ENCODE measurements at places on chromosomes 4 and X.

GRCh38 chr4:115249808-115250207 lies 136.4 kb upstream of the NDST4 start:
- no peak for DNase-seq

- peak; percentile 47 for DNase-seq
Measured at GRCh38 chrX:140572724-140573123, 67.9 kb upstream of the SOX3 start.

DNA sequence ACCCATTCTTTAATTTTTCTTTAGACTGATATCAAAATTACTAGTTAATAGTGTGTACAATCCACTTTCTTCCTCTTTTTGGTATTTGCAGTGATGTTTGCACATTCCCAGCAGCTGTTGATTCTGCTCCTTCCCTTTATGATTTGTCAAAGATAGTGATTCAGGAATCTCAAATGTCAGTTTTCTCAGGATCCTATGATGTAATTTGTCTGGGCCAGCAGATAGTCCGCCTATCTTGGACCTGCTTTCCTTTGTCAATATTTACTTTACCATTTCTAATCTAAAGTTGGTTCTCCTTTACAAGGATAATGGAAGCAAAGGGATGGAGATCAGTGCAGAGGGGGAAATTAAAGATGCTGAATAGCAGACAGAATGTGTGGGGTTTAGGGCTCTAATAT lies 122.1 kb downstream of the REELD1 start:
- no peak for DNase-seq

DNA sequence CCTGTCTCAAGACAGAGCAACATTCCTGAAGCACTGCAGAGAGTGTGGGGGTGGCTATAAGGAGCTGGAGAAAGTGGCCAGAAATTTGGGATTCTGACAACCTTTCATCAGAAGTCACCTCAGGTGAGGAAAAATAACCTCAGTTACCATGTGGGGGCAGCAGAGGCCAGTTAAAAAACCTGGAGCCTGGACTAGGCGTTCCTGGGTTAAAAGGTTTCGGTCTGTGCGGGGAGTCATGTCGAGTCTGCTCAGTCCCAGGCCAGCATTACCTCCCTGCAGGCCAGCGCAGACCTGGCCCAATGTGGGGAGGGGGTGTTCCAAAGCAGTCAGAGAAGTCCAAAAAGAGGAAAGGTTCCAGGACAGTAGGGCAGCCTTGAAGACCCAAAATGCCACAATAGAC lies 10.9 kb upstream of the NALF2 start:
- no peak for DNase-seq

DNA sequence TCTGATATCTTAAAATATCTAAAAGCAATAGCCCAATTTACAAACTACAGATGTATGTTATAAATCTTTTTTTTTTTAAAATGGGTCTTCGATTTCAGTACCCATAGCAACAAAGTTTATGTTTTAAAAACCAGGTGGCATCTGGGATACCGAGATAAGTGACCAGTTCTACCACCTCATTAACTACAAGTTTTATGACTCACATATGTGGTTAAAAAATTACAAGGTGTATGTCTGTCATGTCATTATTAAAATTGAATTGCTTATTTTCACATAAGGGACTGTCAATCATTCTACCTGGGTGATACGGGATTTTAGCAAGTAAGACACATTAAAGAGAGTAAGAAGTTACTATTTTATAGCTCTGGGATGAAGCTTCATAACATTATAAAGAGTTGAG lies 192.0 kb upstream of the ETNPPL start:
- DNase-seq, result no peak

GRCh38 chr4:76569225-76569624 lies 134.2 kb downstream of the SHROOM3 start:
- no peak for DNase-seq

DNA sequence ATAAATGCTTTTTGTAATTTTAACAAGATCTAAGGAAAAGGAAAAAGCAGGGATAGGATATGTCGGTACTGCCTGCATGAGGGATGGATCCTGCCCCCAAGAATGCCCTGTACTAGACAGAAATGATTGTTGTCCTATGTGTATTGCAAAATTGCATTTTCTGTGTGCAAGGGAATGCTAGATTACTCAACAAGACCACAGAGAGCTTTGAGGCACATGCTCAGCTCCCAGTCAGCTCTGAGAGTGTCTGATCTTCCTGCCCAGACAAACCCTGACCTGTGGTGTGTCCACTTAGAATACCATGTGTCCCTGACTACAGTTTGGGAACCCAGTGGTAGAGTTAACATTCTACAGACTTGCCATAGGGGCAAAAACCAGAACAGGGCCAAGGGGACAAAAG lies 129.2 kb upstream of the PAK3 start:
- DNase-seq, result no peak

GRCh38 chr4:90515191-90515590 lies 388.0 kb downstream of the CCSER1 start:
- no peak for DNase-seq

DNA sequence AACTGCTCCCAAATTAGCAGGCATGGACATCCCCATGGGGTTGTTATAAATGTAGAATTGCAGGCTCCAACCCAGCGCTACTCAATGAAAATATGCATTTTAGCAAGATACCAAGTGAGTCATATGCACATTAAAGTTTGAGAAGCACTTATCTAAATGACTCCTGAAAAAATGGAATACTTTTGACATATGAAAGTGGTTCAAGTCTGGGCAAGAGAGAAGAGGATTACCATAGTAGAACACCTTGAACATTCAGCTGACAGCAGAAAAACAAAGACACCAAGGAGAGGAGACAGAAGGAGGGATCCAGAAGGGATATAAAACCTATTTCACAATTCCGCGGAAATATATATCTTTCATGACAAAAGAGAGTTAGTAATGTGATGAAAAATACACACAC lies 63.2 kb upstream of the CT83 start:
- no peak for DNase-seq

GRCh38 chr4:124409044-124409443 lies 303.5 kb downstream of the ANKRD50 start:
- DNase-seq, result no peak

GRCh38 chr4:42280327-42281095 lies 116.8 kb upstream of the SHISA3 start:
- DNase-seq, result peak; percentile 72

GRCh38 chr4:2745981-2746806 lies 9.9 kb downstream of the TNIP2 start:
- DNase-seq, result peak; percentile 99

DNA sequence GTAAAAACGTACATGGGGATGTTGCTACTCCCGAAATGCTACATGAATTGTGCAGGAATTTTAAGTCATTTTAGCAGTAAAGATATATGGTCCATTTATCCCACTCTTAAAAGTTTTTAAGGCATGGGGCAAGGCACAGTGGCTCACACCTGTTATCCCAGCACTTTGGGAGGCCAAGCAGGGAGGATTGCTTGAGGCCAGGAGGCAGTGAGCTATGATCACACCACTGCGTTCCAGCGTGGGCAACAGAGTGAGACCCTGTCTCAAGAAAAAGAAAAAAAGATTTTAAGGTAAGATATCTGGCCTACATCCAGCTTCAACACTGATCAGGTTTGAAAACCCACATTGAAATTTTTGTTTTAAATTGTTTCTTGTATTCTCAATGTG lies 1.2 kb upstream of the SEC24D start:
- DNase-seq, result no peak

DNA sequence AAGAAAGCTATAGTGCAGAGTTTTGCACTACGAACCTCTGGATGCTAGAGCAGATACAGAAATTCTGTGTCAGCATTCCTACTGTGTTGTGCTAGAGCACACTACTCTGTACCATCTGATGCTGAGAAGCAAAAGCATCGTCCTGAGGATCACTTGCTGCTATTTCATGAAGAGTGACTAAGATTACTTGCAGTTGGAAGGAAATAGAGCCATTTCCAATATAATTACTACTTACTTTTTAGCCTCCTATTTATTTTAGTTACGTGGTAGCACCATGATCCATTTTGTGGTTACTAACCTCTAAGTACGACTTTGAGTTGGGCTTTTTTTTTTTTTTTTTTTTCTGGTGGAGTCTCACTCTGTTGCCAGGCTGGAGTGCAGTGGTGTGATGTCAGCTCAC lies 226.7 kb downstream of the PALLD start:
- no peak for DNase-seq

DNA sequence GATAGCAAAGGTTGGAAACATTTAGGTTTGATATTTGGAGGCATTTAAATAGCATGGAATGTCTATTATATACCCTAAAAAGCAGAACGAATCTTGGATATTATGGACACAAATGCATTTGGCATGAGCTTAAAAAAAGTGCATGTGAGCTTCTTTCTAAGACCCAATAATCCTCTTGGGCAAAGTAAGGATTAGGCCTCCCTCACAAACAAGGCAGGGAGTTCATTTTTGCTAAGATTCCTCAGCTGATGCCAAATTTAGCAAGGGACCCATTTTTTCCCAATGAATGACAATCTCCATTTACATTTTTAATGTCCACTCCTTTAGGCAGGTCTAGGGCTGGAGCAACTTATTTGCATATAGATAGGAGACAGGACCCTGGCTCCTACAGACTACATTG lies 199.8 kb downstream of the SOWAHB start:
- DNase-seq, result no peak

DNA sequence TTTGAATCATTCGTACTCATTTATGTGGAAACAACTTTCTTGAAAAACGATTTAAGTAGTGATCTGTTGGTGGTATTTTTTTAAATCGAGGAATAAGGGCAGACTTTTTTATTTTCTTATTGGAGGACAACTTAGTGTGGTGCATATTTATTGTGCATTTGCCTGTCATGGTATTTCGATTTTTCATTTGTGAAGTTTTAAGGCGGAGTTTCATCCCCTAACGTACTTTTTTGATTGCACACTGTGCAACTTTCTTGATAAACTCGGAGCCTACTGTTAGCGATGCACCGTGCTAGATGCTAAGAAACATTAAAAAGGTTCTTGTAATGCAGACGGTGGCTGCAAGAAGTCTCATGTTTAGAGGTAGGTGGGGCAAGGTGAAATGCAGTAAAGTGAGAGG lies 1.4 kb downstream of the ZFX start:
- DNase-seq, result no peak

- DNase-seq, result peak; percentile 55
Measured at GRCh38 chrX:40694802-40695201, 40.5 kb downstream of the MED14 start.

GRCh38 chrX:48806081-48806480 lies 4.2 kb downstream of the HDAC6 start:
- DNase-seq, result peak; percentile 7

GRCh38 chr4:36394352-36394903 lies 113.0 kb downstream of the DTHD1 start:
- no peak for DNase-seq

Measured in suppressor macrophage treated with lipopolysaccharide for 1 hour (primary cell).